ENCODE measurements at places on chromosomes 11 and 22.

- DNase-seq, result no peak
Measured at GRCh38 chr11:90774727-90775566, 552.1 kb upstream of the CHORDC1 start.

GRCh38 chr11:14179116-14179820 is 179.7 kb downstream of the RRAS2 start:
- DNase-seq, result no peak

DNA sequence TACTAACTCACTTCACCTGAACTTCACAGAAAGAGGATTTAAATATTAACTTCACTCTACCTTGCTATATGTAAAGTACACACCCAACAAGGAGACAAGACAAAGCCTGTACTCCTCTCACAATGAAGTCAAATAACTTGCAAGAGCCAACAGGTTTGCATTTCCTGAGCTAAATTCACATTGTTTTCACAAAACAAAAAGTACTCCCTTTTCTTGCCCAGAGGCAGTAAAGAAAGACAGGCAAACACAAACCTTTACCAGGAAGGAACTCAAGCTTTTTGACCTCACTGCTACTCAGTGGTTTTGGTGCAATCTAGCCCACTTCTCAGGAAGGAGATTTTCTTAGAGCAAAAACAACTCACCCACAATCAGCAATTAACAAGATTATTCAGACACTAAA is 15.7 kb downstream of the USP28 start:
- no peak for DNase-seq

DNA sequence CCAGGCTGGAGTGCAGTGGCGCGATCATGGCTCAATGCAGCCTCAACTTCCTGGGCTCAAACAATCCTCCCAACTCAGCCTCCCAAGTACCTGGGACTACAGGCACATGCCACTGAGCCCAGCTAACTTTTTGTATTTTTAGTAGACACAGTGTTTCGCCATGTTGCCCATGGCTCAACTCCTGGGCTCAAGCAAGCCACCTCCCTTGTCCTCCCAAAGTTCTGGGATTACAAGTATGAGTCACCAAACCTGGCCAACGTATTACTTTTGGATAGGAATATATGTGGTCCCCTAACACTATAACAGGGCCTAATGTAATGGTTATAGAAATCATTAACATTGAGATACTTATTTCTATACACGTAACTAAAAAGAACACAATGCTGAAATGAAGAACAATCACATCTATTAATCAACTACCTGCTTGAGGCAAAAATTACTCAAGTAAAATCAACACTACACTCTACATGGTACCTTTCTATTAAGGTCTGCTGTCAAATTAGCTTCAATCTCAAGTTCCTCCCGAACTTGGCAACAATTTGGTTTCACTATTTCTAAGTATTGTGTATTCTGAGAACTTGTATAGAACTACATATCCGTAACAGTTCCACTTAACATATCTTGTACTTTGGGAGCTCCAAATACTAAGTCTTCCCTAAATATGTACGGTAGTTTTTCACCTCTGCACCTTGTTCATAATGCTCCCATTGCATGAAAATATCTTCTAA is 124.9 kb downstream of the FCHSD2 start:
- DNase-seq, result no peak

DNA sequence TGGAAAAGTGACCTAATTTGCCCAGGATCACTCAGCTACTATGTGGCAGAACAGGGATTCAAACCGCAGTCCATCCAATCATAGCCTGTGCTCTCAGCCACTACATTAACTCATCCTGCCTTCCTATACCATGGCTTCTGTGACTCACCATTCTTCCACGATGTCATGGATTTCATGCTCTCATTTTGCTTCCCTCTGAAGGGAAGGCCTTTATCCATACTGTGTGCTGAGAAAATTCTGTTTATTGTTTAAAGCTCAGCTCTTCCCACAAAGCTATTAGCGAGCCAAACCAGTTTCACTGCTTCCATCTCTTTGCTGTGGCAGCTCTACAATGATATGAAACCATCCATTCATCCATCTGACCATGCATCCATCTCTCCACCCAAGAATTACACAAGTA is 289.9 kb downstream of the TENM4 start:
- DNase-seq, result no peak

DNA sequence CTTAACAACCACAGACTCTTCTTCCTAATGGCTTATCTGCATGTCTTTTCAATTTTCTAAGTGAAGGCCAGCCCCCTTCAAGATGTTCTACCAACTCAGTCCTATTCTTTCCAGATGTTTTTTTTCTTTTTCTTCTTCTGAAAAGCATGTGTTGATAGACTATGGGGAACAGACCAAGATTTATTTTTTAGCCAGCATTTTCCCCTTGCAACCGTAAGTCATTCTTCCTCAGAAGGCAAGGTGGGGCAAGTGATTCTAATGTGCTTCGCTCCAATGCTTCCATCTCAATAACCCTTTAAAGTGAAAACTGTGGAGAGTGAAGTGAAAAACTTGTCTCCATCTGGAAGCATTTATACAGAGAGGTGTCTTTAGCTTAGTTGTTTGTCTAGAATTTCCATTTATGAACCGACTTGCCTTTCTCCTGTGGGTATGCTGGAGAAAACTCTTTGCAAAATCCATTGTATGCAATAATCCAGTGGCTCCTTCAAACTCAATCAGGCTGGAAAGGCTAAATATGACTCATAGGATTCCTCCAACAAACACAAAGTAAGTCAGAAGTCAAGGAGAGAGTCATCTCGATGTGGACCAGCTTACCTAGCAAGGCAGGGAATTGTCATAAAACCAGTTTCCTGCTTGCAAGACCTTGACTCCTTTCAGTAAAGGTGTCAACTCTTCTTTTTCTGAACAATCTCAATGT is 83.7 kb downstream of the MAML2 start:
- DNase-seq, result no peak

DNA sequence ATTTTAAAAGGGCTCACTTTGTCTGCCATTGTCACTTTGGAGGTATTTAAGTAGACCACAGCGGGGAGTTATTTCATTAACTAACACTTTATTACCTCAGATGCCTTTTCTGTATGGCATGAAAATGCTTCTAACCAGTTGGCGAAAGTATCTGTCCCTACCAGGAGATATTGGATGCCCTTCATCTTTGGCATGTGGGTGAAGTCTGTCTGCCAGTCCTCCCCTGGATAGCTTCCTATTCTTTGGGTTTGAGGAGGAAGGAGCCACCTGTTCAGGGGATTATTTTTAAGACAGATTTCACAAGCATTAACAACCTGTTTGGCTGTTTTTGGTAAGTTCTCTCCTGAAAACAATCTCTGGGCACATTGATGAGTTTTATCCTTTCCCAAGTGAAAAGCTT is 17.1 kb downstream of the MS4A6E start:
- DNase-seq, result no peak

DNA sequence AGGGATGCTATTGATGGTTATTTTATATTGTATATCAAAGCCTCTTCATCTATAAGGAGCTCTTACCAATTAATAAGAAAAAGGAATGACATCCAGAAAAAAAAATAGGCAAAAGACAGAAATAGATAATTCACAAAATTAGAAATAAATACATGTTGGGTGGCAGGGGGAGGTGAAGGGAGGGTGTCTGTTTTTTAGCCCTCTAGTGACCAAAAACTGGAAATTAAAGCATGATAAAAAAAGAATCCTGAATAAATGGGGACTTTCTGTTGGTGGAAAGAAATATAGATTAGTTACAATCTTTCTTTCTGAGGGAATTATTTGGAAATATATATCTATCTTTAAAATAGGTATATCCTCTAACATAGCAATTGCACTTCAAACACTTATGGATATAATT is 42.0 kb upstream of the TTC36 start:
- no peak for DNase-seq

- no peak for DNase-seq
Measured at GRCh38 chr22:40008726-40009291, 14.1 kb downstream of the FAM83F start.

GRCh38 chr11:3049430-3050243 is 7.6 kb downstream of the CARS1 start:
- no peak for DNase-seq

GRCh38 chr11:84384731-84385130 is 1098.6 kb upstream of the CCDC90B start:
- DNase-seq, result peak; percentile 4

DNA sequence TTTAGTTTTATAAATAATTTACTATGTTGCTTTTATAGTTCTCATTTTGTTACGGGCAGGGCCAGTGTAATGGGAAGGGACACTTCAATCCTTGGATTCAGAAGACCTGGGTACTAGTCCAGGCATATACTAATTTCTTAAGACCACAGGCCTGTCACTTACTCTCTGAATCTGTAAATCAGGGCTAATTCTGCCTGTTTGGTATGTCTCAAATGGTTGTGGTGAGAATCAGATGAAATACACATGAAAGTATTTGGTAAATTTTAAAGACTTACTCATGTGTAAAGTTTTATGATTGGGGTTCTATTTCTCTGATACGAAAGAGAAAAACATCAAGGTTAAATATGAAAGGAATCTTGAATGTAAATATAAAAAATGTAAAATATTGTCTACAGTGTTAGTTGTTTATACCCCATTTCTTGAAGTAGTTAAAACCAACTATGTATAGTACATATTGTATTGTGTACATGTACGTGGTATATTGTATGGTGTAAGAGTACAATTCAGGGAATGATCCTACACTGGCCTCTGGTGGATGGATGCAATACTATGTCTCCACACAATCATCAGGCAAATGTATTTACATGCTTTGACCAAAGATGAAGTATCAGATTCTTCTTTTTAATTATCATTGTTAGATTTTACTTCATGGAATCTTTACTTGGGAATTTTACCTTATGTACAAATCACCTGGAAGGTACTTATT is 24.5 kb upstream of the RAG2 start:
- peak; percentile 5 for DNase-seq

- no peak for DNase-seq
Measured at GRCh38 chr11:96486890-96487611, 97.2 kb downstream of the JRKL start.

DNA sequence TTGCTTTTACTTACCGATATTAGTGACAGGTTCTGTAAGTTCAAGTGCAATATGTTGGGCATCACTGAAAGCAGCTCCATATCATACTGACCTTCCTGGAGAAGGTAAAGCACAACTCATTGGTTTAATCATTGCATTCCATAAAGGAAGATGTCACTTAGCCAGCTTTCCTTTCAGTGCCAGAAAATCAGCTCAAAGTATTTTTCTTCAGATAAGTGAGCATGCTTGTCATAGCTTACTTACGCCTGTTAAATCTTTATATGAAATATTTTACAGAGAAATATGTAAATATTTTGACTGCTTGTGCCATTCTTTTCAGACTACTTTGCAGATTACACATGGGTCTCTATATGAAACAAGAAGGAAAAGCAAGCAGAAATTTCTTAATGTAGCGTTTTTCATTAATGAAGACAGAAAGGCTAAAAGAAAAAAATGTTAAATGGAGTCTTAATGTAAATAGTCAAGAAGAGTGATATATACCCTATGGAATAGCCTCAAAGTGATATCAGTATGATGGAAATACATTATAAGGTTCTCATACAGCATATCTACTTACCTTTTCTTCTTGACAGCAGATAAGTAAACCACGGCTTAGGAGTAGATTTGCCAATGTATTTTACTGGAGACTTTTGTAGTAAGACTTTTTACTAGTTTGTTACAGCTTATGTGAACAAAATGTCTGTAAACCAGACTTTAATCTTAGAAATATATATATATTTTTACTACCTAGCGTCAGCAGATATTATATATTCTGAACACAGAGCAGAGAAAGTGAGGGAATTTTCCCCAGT is 649.7 kb downstream of the METTL15 start:
- no peak for DNase-seq

DNA sequence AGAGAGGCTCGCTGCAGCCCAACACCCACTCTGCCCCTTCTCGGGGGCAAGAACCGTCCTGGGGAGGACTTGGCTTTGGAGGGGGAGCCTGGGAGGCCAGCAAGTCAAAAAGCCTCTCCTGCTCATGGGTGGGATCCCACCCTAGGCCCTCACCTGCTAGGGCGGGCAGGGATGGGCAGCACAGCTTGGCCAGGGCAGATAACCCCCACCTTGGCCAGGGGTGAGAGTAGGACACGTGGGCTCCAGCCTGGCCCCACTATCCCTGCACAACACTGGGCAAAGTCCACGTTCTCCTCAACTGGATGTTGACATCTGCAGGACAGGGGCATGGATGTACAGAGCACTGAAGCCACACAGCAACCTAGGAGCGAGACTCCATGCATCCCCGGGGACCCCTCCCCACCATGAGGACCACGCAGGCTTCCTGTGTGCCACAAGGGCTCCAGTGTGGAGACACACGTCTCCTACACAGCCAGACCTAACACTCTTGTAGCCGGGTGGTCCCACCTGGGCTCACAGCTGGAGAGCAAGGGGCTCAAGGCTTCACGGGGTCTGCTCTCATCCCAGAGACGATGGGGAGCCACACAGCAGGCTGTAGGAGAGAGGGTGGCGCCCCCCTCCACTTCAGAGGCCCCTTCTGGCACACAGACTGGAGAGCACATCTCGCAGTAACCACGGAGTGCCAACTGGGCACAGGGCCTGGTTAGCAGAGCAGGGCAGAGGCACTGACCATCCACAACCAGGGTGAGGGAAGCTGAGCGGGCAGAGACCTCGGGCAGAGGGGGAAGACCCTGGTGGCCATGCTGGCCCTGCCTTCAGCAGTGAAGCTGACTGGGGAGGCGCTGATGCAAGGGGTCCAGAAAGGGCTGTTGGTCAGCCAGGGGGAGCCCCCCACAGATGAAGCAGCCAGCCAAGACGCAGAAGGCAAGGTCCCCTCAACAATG is 171.1 kb downstream of the CRYBB2 start:
- peak; percentile 61 for DNase-seq

DNA sequence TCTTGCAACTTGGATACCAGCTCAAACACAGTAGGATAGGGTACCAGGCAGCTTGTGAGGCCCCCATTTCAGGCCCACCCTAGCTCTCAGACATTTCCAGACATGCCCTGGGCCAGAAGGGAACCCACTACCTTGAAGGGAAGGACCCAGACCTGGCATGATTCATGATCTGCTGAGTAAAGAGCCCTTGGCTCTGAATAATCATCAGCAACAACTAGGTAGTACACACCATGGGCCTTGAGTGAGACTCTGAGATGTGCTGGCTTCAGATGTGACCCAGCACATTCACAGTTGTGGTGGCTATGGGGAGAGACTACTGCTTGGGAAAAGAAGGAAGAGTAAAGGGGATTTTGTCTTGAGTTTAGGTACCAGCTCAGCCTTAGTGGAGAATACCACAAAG is 23.6 kb downstream of the JRKL start:
- no peak for DNase-seq

GRCh38 chr11:69207165-69207889 is 51.6 kb downstream of the SMIM38 start:
- DNase-seq, result no peak

GRCh38 chr11:111000400-111001080 is 245.0 kb upstream of the POU2AF2 start:
- DNase-seq, result no peak

DNA sequence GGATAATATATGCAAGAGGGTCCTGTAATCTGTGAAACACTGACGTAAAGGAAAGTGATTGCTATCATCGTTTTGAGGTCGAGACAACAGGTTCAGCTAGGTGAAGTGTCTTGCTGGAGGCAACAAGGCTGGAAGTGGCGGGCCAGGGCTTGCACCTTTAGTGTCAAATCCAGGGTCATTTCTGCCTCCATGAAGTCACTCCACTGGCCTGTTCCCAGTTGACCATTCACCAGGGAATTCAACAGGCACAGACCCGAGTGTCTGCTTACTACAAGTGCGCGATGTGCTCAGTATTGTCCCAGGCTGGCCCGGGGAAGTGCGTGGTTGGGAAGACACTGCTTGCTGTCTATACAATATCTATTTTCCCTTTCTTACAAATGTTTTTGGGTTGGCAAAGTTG is 225.0 kb downstream of the CEP164 start:
- no peak for DNase-seq

Data from HuH-7 (cell line).